ENCODE measurements at places on chromosomes 5 and 9. TPM values are rescaled to one million over a fixed set of nuclear protein-coding genes. Genes with fewer than 3 reads are reported as not detected.

The CCDC171 gene
- 2.3 TPM for total RNA-seq

The ZFP2 gene
- total RNA-seq: 0.86 TPM

The BNIP1 gene
- 18.4 TPM for total RNA-seq

The BTNL8 gene
- not detected for total RNA-seq

- DNase-seq: no peak
These were observed 5.7 kb downstream of the LHX2 start for GRCh38 chr9:124017051-124017928.

GRCh38 chr9:127904561-127905003, 5.2 kb upstream of the ST6GALNAC6 start:
- DNase-seq: no peak
